ENCODE measurements at places on chromosomes 4 and X. TPM values are rescaled to one million over a fixed set of nuclear protein-coding genes. Genes with fewer than 3 reads are reported as not detected.

CCDC120 gene
- polyA plus RNA-seq, result 17.7 TPM

BCOR gene
- 65.8 TPM for polyA plus RNA-seq

HTN3 gene
- polyA plus RNA-seq, result not detected

PAGE5 gene
- polyA plus RNA-seq, result not detected

MAGEA9B gene
- polyA plus RNA-seq, result not detected

NLGN3 gene
- 6.0 TPM for polyA plus RNA-seq

ADH7 gene
- polyA plus RNA-seq, result not detected

ADD1 gene
- 260 TPM for polyA plus RNA-seq

IQCM gene
- polyA plus RNA-seq, result not detected

VCX2 gene
- polyA plus RNA-seq, result not detected

SLITRK4 gene
- polyA plus RNA-seq, result 1.6 TPM

TRPC5OS gene
- polyA plus RNA-seq, result not detected

FRG2 gene
- 0.06 TPM for polyA plus RNA-seq

TMEM271 gene
- not detected for polyA plus RNA-seq

PPEF1 gene
- polyA plus RNA-seq, result 1.1 TPM

BEX1 gene
- 14.2 TPM for polyA plus RNA-seq

GAB1 gene
- 54.7 TPM for polyA plus RNA-seq

VSIG1 gene
- 0.47 TPM for polyA plus RNA-seq

TEX11 gene
- 0.05 TPM for polyA plus RNA-seq

NEXMIF gene
- 0.33 TPM for polyA plus RNA-seq

SPANXN1 gene
- not detected for polyA plus RNA-seq

CYTL1 gene
- polyA plus RNA-seq, result 24.6 TPM

XAGE1B gene
- not detected for polyA plus RNA-seq

HPSE gene
- 1.7 TPM for polyA plus RNA-seq

KIT gene
- 79.2 TPM for polyA plus RNA-seq

IL2RG gene
- 3.6 TPM for polyA plus RNA-seq

GPAT3 gene
- 15.6 TPM for polyA plus RNA-seq

CCKAR gene
- 0.09 TPM for polyA plus RNA-seq

CENPE gene
- polyA plus RNA-seq, result 11.2 TPM

HTRA3 gene
- polyA plus RNA-seq, result 13.7 TPM

DUSP9 gene
- polyA plus RNA-seq, result 0.12 TPM

VEGFC gene
- polyA plus RNA-seq, result 32.6 TPM

IL2 gene
- not detected for polyA plus RNA-seq

FAM9C gene
- polyA plus RNA-seq, result 2.5 TPM

DUX4 gene
- 0.60 TPM for polyA plus RNA-seq

MTCP1 gene
- polyA plus RNA-seq, result 20.5 TPM

RENBP gene
- polyA plus RNA-seq, result 7.8 TPM

TSPAN6 gene
- 118 TPM for polyA plus RNA-seq

IQSEC2 gene
- polyA plus RNA-seq, result 13.0 TPM
